ENCODE measurements at places on chromosomes 4 and X.

DNA sequence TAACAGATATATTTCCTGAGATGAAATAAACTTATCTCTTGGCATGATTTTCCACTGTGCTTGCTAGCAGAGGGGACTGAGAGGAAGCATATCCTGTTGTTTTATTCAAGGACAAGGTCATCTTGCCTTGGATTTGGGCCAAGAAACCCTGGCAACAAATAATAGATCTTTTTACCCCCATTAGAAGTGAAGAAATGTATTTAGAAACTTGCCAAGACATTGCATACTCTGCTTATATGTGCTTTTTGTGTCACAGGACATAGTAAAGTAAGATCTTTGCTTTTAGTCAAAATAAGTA, 170.2 kb downstream of the RAPGEF2 start:
- no peak for DNase-seq

DNA sequence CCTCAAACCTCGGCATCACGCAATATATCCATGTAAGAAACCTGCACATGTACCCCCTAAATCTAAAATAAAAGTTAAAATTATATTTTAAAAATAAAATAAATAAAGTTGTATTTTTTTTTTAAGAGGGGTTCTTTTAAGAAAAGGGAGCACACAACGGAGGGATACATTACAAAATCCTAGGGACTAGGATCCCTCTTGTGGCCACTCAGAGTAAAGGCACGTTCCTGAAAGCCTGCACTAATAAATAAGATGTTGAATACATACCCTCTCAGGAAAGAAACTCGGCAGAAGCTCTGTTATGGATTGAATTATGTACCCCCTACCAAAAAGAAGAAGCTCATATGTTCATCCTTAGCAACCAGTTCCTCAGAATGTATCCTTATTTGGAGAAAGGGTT, 50.9 kb upstream of the PRDX4 start:
- no peak for DNase-seq

DNA sequence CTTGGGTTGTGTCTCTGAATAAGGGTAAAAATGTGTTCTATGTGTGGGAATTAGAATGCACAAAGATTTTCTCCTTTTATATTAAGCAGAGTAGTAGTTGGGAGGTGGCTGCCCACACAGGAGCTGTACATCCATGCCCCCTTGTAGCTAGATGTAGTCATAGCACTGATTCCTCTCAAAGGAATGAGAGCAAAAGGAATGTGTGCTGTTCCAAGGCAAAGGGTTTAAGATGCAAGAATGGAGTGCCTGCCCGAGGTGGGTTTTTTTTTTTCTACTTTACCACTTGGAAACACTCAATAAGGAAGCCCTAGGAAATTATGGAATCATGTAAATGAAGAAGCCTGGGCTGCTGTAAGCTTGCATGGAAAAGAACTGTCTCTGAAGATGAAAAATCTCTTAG, 2183.2 kb upstream of the AGA start:
- no peak for DNase-seq

DNA sequence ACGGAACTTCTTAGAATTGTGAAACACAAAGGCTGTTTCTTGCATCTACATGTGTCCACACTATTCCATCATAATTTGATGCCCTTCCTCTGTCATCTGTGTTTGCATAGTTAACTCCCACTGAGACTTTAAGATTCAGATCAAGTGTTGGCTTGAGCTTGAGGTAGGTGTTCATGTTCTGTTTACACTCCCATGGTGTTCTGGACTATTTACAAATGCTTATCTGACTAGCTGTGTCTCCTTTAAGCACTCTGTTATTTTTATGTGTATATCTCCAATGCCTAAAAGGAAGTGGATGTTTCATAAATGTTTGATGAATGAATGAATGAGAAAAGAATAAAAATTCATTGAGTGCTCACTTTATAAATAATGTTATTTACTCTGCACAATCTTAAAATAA, 622.7 kb downstream of the RAB28 start:
- DNase-seq, result no peak

- no peak for DNase-seq
Measured at GRCh38 chr4:116110713-116111112, 974.7 kb downstream of the TRAM1L1 start.

GRCh38 chr4:129362691-129363274, 266.8 kb downstream of the C4orf33 start:
- no peak for DNase-seq

DNA sequence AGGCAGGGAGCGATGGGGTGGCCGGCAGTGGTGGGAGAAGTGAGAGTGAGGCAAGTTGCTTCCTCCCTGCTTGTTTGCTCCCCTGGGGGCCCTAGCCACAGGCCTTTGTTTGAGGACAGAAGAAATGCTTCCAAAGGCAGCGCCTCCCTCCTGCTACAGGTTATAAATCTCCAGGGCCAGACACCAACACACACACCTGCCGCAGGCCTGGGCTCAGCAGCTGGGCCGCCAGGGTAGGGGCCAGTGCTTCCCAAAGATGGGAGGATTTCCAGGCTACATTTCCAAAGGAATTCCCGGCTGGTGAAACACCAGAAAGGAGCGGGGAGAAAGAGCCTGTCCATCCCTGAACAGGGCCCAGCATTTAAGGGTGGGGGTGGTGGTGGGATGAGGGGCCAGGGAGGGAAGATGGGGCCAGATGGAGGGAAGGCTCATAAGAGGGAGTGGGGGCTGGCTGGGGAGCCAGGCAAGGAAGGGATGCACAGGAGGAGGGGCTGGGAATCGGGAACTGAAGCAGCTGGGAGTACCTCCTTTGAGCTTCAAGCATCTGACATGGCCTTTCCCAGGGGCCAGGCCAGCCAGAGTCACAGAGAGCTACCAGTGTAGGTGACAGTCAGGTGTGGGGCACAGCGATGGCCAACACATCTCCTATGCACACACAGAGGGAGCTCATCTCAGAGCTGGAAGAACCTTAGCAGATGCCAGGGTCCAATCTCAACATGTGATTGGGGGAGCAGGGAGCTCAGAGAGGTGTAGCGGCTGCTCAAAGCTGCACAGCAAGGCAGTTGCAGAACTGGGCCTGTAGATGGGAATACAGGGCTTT, 143.9 kb downstream of the PJA1 start:
- no peak for DNase-seq

- DNase-seq, result no peak
Measured at GRCh38 chrX:3320471-3321046, 25.9 kb downstream of the MXRA5 start.

GRCh38 chr4:36676139-36677050, 395.0 kb downstream of the DTHD1 start:
- DNase-seq, result no peak

DNA sequence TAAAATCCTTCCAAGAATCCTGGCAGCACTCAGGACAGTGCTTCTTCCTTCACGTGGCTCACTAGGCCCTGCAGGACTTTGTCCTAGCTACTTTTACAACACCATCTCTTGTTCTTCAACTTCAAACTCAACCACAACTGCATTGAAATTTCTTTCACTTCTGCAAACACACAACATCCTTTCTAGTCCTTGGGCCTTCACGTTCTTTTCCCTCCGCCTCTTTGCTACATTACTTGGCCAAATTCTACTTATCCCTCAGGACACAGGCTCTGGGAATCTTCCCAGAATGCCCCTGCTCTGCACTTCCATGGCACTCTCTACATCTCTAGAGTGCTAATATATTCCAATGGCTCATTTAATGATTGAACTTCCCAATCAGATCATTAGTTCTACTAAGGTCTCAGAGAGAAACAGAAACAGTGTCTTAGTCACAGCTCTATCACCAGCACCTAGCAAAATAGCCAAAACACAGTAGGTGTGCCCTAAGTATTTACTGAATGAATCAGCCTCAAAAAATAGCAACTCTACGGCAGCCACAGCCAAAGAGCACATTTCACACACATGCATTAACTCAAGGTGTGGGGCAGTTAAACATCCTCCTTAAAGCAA, 73.3 kb downstream of the MANBA start:
- DNase-seq, result no peak

GRCh38 chr4:100081491-100081890, 108.8 kb downstream of the DDIT4L start:
- DNase-seq, result no peak

GRCh38 chr4:4575284-4576211, 33.7 kb upstream of the STX18 start:
- DNase-seq, result no peak

- no peak for DNase-seq
Measured at GRCh38 chr4:152856960-152857359, 77.2 kb downstream of the ARFIP1 start.

DNA sequence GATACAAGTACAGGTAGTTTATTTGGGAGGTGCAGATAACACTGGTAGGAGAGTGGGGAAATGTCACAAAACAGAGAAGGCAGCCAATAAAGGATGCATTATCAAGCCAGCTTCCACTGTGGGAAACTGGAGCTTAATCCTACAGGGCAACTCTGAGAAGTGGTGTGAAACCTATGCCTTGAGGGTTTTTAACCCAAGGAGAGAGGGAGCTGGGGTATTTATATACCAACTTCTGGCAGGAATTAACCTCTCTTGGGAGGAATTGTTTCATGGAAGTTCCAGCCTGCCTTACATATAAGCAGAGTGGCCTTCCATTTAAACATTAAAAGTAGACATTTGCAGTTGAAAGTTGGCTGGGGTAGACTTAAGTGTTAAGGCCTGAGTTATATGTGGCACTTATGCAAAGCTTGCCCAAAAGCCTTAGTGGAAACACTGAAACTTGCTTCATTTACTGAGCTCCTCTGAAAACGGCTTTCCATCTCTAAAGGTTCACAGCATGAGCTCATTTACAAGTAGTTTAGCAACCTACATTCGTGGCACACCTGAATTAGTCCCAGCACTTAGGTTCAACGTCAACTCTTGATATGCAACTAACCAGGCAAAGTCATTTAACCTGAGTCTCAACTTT, 19.2 kb downstream of the MAGEB17 start:
- DNase-seq, result no peak

GRCh38 chr4:104905546-104905945, 241.1 kb upstream of the TET2 start:
- DNase-seq, result no peak

GRCh38 chrX:48648336-48648751, 35.3 kb upstream of the WAS start:
- DNase-seq, result no peak

DNA sequence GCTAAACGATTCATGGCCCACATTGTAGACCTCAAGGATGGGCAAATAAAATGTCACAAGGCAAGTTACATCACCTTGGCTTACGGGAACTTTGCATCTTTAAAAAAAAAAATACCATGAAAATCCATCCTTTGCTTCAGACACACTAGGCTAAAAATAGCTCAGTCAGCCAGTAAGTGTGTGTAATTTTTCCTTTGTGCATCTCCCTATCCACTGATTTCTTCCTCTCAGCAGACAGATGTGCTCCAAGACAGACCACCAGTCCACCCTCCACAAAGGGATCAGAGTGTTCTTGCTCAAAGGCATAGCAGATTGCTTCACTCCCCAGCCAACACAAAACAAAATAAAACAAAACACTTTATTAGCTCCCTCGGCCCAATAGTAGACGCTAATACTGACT, 14.6 kb downstream of the LDB2 start:
- no peak for DNase-seq

- DNase-seq, result no peak
Measured at GRCh38 chrX:124862301-124862700, 457.4 kb upstream of the TEX13C start.

DNA sequence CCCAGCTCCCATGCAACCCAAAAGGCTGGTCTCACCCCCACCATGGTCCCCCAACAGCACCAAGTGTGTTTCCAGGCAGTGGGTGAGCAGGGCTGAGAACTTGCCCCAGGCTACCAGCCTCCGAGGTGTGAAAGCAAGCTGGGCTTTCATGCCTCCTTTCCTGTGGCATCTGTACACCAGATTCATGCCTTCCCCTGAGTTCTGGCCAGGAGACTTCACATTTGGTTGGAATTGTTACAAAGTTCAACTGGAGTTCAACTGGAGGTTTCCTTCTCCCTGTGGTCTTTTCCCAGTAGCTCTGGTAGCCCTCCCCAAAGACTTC, 77.6 kb upstream of the RAB40AL start:
- DNase-seq, result no peak

GRCh38 chr4:56704089-56704871, 23.2 kb upstream of the HOPX start:
- DNase-seq, result no peak

GRCh38 chr4:142547974-142548373, 298.1 kb downstream of the INPP4B start:
- no peak for DNase-seq

GRCh38 chr4:92600638-92601037, 296.9 kb downstream of the GRID2 start:
- DNase-seq, result no peak

- no peak for DNase-seq
Measured at GRCh38 chr4:165927366-165927765, 54.3 kb downstream of the TLL1 start.

- DNase-seq, result no peak
Measured at GRCh38 chr4:82694046-82694445, 104.5 kb downstream of the SCD5 start.

Measured in cortex of kidney (tissue), 1 donor.